ENCODE measurements at places on chromosomes 7 and 10.
A peak's percentile ranks its signal among the peaks of the same experiment; 100 is the strongest.

GRCh38 chr7:107036535-107036934, 8.0 kb upstream of the PRKAR2B start:
- DNase-seq: no peak

DNA sequence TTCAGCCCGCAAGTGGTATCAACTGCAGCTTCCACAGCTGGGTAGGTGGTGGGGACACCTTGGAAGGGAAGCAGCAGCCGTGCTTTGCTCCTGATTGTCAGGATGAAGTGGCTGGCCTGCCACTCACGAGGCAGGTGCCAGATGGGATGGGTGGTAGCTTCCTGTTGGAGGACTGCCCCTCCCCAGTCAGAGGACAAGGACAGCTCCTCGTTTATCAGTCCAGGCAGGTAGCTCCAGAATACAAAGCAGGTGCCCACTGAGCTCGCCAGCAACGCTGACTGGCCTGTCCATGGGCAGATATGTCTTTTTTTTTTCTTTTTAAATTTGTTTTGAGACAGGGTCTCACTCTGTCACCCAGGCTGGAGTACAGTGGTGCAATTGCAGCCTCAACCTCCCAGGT, 431.3 kb downstream of the GALNT17 start:
- no peak for DNase-seq

DNA sequence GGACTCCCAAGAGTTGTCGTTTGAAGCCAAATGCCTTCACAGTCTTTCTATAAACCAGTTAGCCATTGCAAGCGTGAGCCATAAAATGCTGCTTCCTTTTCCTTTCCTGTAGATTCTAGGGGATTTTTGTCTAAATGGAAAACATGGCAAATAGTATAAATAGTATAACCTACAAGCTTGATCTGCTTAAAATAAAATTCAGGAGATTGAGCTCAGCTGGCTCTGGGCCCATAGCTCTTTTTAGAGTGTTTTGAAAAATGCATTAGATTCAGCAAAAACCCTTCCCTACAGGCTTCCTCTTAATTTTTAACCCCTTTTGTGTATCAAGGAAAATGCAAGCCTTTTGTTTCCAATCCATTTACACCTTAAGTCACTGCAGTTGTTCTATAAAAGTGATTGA, 190.1 kb upstream of the GDF10 start:
- DNase-seq: no peak

GRCh38 chr10:124518366-124518765, 56.7 kb downstream of the LHPP start:
- DNase-seq: no peak

GRCh38 chr10:15897287-15897686, 37.0 kb upstream of the MINDY3 start:
- no peak for DNase-seq

DNA sequence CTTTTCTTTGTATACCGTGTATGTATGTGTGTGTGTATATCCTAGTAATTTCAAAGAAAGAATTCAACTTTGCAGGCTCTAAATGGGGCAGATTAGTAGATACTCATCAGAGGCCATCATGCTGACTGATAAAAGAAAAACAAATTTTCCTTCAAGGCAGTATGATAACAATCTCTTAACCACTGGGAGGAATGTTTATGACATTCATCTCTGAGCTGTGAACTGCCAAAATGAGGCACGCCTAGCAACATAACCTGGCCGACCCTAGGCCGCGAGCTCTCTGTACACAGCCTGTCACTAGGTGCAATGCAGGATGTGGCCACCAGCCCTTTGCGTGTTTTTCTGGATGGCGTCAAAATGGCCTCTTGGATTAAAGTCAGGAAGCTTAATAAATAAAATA, 343.7 kb upstream of the GALNT17 start:
- no peak for DNase-seq

DNA sequence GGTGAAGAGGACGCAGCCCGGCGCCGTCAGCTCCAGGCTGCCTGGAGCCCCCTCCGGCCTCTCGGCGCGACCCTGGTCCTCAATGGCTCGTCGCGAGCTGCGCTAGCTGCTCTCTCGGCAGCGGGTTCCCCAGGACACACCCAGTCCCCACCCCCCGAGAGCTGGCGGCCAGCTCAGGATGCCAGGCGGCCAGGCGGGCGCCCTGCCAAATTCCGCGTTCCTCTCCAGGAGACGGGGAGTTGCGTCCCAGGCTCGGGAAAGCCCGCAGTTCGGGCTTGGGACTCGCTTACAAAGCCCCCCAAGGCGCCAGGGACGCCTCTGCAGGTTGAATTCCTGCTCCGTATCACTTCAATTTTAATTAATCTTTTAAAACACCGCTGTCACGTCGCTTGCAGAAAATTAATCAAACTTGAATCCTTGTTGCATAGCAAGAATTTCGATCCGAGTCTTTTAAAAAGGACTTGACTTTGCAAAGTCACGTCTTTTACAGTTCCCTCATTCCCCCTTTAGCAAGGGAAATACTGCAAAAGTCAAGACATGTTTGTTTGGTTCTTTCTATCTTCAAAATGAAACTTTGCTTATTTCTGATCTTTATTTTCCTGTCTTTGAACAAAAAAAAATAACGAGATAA, 28.2 kb downstream of the SKIDA1 start:
- peak; percentile 83 for DNase-seq

GRCh38 chr10:88028072-88028471, 164.6 kb downstream of the PTEN start:
- no peak for DNase-seq

DNA sequence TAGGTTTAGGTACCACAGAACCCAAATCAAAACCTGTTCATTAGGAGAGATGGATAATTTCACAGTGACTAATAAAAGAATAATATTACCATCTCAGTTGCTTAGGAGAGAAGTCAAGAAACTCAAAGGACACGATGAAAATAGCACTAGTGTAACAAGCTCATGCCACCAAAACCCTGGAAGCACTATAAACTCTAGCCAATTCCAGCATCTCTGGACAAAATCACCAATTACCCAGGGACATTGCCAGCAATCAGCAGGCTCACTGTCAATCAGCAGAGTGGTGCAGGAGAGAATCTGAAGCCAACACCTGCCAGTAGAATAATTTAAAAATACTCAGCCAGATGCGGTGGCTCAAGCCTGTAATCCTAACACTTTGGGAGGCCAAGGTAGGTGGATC, 88.9 kb downstream of the ARMH3 start:
- no peak for DNase-seq

- no peak for DNase-seq
Observed at GRCh38 chr7:74311305-74311744, 22.1 kb downstream of the CLIP2 start.

GRCh38 chr7:88665892-88666514, 93.5 kb upstream of the ZNF804B start:
- DNase-seq: no peak

- DNase-seq: no peak
Observed at GRCh38 chr10:27822301-27822700, 76.7 kb upstream of the MKX start.

GRCh38 chr7:150449206-150449952, 1.1 kb upstream of the GIMAP8 start:
- DNase-seq: no peak

- no peak for DNase-seq
Observed at GRCh38 chr10:76141376-76141775, 710.0 kb downstream of the LRMDA start.

- no peak for DNase-seq
Observed at GRCh38 chr10:35203745-35204144, 77.1 kb downstream of the CREM start.

DNA sequence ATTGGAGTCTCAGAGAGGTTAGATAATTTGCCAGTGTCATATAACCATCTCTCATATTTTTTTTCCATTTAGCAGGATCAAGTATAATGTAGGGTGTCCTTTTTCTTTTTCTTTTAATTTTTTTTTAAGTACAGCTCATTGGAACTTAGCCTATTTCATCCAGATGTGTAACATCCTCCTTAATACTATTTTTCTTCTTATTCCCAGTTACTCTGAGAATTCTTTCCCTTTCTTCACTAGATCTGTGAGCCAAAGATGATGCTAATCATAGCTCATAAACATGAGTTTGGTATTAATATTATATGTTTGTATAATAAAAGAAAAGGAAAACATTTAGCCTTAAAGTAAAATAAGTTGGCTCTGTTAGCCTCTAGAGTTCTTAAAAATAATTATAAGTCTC, 32.8 kb downstream of the PPP1R9A start:
- no peak for DNase-seq

- DNase-seq: no peak
Observed at GRCh38 chr7:155053002-155053401, 17.1 kb upstream of the HTR5A start.

DNA sequence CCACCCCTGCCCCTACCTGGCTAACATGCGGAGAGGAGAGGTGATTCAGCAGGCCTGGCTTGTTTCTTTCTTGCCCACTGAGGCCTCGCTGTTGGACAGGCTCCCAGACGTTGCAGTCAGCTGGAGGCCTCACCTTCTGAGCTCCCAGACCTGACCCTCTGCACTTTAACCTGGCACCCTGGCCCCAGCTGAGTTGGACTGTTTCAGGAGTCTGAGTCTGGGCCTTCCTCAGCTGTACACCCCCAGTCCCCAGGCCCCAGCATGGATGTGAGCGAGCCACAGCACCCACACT, 35.0 kb downstream of the UNC5B start:
- DNase-seq: no peak

DNA sequence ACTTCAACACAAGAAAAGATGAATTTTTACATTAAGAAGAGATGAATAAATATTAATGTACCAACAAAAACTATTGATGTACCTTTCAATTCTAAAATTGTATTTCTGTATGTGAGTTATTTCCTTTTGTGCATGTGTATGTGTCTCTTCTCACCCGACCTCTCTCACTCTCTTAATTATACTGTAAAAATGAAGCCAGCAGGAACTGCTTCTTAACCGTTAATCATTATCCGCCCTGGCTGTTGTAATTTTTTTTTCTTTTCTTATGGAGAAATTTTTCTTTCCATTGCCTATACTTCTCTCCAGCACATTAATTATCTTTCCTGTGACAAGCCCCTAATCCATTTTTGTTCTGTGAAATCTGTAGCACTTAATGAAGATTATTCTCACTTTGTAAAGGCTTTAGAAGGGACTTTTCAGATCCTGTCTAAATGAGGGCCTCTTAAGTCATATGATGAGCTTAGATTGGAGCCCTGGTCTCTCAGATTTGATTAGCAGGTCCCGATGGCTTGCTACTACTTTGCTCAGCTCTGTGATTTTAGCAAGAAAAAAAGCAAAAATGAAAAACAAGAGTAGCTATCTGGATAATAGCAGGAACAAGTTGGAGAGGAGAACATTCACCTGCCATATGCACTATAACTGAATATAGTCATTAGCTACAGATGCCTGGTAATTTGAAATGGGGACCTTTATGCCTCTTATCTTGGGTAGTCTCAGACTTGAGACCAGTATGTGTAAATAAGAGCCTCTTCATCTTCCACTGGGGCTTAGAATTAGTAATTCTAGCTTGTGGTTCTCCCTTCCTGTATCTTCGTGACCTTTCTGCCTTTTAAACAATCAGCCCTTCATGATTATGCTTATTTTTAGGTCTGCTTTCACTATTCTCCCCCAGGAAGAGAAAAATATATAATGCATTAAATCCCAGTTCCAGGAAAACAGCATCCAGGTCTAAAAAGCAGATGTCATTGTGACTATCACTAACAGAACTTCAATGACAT, 80.0 kb upstream of the COL1A2 start:
- DNase-seq: no peak

- DNase-seq: no peak
Observed at GRCh38 chr10:639001-639750, 50.3 kb downstream of the DIP2C start.

DNA sequence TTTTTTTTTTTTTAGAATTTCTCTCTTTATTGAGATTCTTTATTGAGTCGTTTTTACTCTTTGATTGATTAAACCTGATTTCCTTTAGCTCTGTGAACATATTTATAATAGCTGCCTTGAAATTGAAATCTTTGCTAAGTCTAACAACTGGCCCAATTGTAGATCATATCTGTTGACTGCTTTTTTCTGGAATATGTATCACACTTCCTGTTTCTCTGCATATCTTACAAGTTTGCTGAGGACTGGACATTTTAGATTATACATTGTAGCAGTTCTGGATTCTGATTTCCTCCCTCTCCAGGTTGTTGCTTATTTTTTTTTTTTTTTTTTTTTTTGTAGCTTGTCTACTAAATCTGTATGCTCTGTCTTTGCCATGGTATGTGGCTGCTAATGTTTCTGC, 56.3 kb downstream of the PRKAR2B start:
- DNase-seq: no peak

- no peak for DNase-seq
Observed at GRCh38 chr10:103695584-103696005, 159.8 kb downstream of the SH3PXD2A start.

DNA sequence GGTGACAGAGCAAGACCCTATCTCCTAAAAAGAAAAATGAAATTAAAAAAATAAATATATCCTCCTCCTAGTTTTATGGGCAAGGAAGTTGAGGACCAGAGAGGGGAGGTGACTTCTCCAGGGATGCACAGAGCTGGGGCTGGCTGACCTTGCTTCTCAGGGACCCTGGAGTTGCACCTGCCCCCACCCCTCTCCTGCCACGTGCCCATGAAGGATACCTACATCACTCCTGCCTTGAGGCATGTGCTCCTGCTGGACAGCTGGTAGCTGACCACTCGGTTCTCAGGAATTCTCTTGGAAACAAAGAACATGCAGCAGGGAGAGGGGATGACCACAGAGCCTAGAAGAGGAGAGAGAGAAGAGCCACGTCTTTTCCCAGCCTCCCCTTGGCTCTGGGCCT, 522 bp downstream of the CCL24 start:
- no peak for DNase-seq

DNA sequence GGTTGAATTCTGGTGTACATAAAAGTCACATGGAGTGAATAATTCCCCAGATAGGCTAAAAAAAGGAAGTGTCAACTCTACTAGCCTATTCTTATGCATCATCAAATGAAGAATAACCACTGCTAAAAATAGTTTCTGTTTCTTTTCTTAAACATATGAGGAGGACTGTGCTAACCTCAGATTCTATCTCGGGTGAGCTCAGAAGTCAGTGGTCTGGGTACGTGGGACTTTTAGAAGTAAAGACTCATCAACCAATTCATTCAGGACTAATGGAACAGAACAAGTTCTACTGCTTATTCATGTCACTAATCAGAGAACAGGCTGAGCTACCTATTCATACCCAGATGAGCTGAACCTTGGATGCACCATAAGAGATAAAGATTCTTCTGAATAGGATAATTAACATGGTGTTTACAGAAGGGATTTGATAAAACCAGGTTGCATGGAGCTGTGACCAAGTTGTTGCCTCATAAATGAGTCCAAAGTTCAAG, 9.5 kb upstream of the ASAH2 start:
- no peak for DNase-seq

- no peak for DNase-seq
Observed at GRCh38 chr10:132796846-132797245, 10.9 kb upstream of the NKX6-2 start.

- DNase-seq: no peak
Observed at GRCh38 chr7:45434167-45434784, 139.9 kb upstream of the ADCY1 start.

- DNase-seq: no peak
Observed at GRCh38 chr10:29791773-29792172, 157.0 kb upstream of the SVIL start.

GRCh38 chr7:112889268-112889667, 99.1 kb upstream of the TMEM168 start:
- no peak for DNase-seq
